Liver (tissue), 10 donors: ENCODE measurements at places on chromosomes 11 and 22. TPM values are rescaled to one million over a fixed set of nuclear protein-coding genes. Genes with fewer than 3 reads are reported as not detected.

DNA sequence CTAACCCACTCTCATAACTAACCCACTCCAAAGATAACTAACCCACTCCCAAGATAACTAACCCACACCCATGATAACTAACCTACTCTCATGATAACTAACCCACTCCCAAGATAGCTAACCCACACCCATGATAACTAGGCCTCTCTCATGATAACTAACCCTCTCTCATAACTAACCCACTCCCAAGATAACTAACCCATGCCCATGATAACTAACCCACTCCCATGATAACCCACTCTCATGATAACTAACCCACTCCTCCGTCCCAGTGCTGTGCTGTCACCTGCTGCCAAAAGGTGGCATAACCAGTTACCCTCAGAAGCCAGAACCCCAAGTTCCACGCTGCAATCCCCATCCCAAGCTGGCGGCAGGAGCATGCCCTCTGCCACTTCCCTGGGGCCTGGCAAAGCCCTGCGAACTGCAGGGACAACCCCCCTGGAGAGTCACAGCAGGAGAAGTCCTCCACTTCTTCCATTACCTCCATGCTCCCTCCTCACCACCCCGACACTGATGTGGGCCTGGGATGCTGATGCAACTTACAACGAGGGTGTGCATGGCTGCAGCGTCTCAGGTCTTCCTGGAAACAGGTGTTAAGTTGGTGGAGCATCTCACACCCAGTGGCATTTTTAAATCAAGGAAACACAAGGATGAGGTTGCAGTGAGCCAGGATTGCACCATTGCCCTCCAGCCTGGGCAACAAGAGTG, 30.8 kb upstream of the CELSR1 start:
- no peaks in the 10 kb centered on the region for H3K36me3 ChIP-seq
- H3K4me1 ChIP-seq = no peaks in the 10 kb centered on the region
- no peaks in the 10 kb centered on the region for H3K27me3 ChIP-seq
- H3K4me3 ChIP-seq = no peak overlapping the region
- no peak overlapping the region for H3K27ac ChIP-seq

DNA sequence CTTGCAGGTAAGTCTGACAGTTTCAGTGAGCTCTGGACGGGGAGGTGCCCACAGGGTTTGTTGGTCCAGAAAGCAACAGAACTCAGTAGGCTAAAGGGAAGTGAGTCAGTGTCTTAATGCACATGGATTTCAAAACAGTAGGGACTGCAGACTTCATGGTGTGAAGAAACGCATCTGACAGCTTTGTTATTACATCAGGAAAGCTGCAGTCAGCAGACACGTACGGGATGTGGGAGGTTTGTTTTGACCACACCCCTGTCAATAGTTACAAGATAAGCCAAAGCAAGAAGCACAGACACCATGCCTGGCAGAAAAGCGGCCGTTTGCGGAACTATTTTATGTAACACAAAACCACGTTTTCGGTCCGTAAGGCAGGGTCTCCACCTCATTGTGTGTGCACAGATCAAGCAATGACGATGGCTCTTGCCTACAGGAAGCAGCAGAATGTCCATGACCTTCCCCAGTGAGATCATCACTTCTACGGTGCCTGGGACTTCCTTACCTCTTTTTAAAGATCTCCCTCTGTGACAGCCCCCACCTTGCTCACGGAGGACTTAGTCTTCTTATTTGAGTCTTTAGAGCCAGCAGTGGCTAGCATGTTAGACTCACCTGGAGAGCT, 58.2 kb upstream of the FTH1 start:
- peak overlapping the region; percentile 58 for H3K27ac ChIP-seq
- H3K4me3 ChIP-seq = no peak overlapping the region
- peak; percentile 61 for DNase-seq
- H3K4me1 ChIP-seq = no peaks in the 10 kb centered on the region

- H3K4me1 ChIP-seq = no peaks in the 10 kb centered on the region
- H3K4me3 ChIP-seq = no peak overlapping the region
- no peaks in the 10 kb centered on the region for H3K36me3 ChIP-seq
- H3K27ac ChIP-seq = no peak overlapping the region
- DNase-seq = no peak
- H3K27me3 ChIP-seq = no peaks in the 10 kb centered on the region
These were observed 33.5 kb downstream of the MMP7 start for GRCh38 chr11:102497061-102497460.

- no peaks in the 10 kb centered on the region for H3K27me3 ChIP-seq
- no peak for DNase-seq
- H3K27ac ChIP-seq = no peak overlapping the region
- peaks cover 17% of the 10 kb centered on the region for H3K4me1 ChIP-seq
- H3K4me3 ChIP-seq = no peak overlapping the region
These were observed 5.8 kb downstream of the ZBTB44 start for GRCh38 chr11:130308886-130309285.

- peaks cover 12% of the 10 kb centered on the region for H3K27me3 ChIP-seq
- no peak for DNase-seq
- H3K36me3 ChIP-seq = no peaks in the 10 kb centered on the region
- H3K4me3 ChIP-seq = peak within 1 kb of the TSS; percentile 37
- peaks cover 13% of the 10 kb centered on the region for H3K4me1 ChIP-seq
- H3K27ac ChIP-seq = no peak within 1 kb of the TSS
These were observed at the start of gene NCAM1 for GRCh38 chr11:112961146-112961668. Gene NCAM1, plus strand, starts transcription at chr11:112961420.

DNA sequence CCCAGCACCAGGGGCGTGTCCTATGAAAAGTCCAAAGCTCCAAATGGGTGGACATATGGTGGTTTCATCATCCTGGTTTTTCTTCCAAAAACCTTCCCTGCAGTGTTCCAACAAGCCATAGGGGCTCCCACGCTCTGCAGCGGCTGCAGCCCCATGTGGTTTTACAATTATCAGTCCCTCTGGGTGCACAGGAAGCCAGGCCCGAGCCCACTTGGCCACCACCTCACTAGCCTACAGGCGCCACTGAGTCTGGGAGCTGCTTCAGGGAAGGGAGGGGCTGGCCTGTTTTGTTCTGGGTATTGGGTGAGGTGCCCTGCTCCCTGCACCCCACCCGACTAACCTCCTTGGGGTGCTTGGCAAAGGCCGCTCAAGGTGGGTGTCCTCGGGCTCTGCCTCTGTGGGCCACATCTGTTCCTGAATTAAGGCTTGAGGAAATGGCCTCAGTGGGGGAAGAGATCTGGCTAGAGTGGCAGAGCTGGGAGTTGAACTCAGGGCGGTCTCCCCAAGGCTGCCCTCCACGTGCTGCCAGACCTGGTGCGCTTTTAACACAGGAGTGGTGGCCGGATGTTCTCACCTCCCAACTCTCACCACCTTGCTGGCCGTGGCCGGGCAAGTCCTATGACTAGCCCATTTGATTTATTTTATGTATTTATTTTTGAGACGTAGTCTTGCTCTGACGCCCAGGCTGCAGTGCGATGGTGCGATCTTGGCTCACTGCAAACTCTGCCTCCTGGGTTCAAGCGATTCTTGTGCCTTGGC, 5.3 kb upstream of the CDC42BPG start:
- no peaks in the 10 kb centered on the region for H3K36me3 ChIP-seq
- no peaks in the 10 kb centered on the region for H3K27me3 ChIP-seq
- peaks cover 24% of the 10 kb centered on the region for H3K4me1 ChIP-seq
- DNase-seq = no peak
- H3K4me3 ChIP-seq = no peak overlapping the region

DNA sequence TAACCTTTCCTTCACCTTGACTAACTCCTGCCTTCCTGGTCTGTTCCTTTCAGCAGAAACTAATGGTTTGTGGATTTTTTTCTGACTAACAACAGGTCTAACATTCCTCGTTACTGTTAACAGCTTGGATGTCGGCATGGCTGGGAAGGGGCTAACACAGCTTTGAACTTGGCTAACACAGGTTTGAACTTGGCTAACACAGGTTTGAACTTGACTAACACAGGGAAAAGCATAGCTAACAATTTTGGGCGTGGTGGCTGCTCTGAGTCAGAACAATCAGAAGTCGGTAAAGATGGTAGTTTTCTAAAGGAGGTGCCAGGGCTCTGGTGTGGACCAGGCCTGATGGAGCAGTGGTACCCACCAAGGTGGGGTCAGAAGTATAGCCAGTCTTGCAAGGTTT, 16.1 kb downstream of the MIAT start:
- peak overlapping the region; percentile 83 for H3K4me3 ChIP-seq
- no peaks in the 10 kb centered on the region for H3K36me3 ChIP-seq
- no peaks in the 10 kb centered on the region for H3K4me1 ChIP-seq
- no peak for DNase-seq
- no peaks in the 10 kb centered on the region for H3K27me3 ChIP-seq

- no peak overlapping the region for H3K27ac ChIP-seq
- no peaks in the 10 kb centered on the region for H3K36me3 ChIP-seq
- no peak for DNase-seq
- H3K4me1 ChIP-seq = no peaks in the 10 kb centered on the region
These were observed 9.7 kb upstream of the FGF3 start for GRCh38 chr11:69828971-69829344.

GRCh38 chr11:19615341-19616183, 97.1 kb upstream of the NAV2 start:
- no peak overlapping the region for H3K4me3 ChIP-seq
- H3K4me1 ChIP-seq = no peaks in the 10 kb centered on the region
- no peaks in the 10 kb centered on the region for H3K36me3 ChIP-seq
- H3K27me3 ChIP-seq = no peaks in the 10 kb centered on the region
- no peak for DNase-seq

Gene MRGPRF
- 1.9 TPM for total RNA-seq

Gene VPS11
- 17.4 TPM for total RNA-seq

Gene GDPD5
- 4.8 TPM for total RNA-seq

Gene ANO9
- 0.37 TPM for total RNA-seq

Gene PYGM
- 1.3 TPM for total RNA-seq

Gene SPI1
- 14.2 TPM for total RNA-seq

Gene C11orf65
- total RNA-seq = 0.75 TPM

Gene PKNOX2
- total RNA-seq = 0.23 TPM

Gene POU2F3
- total RNA-seq = not detected

Gene KCNJ5
- 0.05 TPM for total RNA-seq
